ENCODE measurements at places on chromosomes 1 and 21.

DNA sequence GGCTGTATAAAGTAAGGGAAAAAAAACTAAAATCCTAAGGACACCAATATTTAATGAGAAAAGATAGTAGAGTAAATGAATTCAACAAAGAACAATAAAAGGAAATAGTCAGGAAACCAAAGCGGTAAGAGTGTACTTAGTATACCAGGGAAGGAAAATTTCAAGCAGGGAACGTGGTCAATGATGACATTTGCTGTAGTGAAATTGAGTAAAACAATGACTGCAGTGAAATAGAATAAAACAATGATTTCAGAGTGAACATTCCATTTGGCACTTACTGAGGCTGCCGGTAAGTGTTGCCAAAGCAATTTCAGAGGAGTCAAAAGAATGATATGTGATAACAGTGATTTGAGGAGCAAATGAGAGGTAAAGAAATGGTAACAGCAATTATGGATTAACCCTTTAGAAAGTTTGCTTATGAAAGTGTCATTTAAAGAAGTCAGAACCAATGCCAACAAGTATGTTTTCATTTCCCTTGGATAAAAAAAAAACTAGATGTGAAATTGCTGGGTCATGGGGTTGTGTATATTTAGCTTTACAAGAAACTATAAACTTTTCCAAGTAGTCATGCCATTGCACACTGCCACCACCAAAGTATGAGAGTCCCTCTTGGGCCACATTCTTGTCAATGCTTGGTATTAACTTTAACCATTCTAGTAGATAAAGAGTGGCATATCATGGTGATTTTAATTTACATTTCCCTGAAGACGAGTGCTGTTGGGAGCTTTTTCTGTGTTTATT lies 50.5 kb downstream of the VCAM1 start:
- no peak for DNase-seq

GRCh38 chr1:216175714-216176113 lies 247.5 kb downstream of the USH2A start:
- DNase-seq, result no peak

DNA sequence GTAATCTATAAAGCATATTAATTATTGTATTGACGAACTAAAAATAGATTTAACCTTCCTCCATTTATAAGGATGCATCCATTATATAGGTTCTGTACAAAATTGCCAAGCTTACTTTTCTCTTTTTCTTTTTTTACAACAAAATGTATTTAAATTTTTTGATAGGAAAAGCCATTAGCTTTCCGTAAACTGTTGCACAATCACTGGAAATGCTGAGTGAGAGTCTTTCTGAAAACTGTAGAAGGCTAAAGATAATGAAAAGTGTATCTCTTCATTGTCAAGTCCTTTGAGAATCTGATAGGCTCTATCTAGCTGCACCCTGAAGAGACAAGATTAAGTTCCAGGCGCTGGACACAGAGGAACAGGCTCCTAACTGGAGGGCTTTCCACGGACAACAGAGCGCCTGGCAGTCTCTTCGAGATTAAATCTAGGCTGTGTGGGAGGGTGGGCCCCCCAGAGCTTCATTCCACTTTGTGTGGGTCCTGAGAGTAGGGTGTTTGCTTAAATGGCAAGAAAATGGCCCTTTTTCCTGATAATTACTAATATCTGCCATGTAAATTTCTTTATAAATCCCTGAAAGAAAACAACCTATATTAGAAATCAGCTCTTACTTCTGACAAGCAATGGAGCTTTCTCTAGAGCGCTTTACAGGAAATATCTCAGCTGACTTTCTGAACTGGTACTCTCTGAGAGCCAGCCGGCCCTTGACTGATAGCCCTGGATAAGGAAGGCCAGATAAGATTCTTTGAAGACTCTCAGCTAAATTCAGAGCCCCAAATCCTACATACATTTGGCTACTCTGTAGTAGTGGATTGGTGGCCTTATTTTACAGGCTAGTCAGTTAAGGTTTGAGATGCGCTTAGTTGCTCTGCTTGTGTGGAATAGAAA lies 108.3 kb downstream of the FMN2 start:
- no peak for DNase-seq

DNA sequence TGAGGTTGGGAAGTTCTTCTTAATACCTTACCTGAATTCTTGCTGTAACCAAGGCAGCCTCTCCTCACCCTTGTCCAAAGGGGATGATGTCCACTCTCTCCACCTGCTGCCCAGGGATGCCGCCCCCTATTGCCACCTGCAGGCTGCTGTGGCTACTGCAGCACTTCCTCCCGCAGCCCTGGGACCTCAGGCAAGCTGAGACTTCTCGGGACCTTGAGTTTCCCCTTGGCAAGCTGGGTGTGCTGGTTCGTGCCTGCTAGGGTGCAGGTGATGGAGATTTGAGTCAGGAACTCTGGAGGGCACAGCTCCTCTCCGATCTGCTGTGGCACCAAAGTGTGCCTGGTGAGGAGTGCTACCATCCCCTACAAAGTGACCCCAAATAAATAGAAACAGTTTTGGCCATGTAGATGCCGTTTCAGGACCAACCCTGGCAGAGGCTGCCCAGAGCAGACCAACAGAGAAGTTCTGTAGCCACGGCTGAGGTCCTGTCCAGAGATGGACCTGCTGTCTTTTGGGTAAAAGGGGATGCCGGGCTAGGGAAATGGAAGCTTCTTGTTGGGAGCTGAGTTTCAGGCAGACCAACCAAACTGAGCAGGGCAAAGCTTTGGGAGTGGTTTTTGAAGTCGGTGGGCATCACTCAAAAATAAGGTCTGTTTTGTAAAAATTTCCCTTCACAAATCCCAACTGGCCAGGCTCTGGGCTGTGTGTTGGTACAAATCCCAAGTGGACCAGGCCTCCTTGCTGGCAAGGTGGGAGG lies 31.7 kb downstream of the RUNX3 start:
- DNase-seq, result no peak

- no peak for DNase-seq
Observed at GRCh38 chr1:161989108-161989507, 34.6 kb downstream of the OLFML2B start.

DNA sequence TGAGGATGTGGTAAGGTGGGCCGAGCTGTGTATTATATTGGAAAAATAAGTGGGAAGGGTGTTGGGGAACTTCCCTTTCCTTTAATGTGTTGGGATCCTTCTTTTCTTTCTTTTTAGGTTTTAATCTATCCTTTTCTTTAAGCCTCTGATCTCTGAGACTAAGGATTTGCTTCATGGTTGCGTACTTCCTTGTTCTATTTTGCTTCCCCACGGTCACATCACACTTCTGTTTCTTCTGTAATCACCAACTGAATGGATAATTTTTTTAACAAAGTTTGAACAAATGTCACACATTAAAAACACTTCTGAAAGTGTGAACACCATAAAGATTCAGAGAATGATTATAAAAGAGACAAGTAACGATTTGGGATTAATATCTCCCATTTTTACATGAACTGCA lies 17.4 kb downstream of the DMRTA2 start:
- DNase-seq, result no peak

- DNase-seq, result no peak
Observed at GRCh38 chr21:16307256-16307655, 577.5 kb downstream of the USP25 start.

DNA sequence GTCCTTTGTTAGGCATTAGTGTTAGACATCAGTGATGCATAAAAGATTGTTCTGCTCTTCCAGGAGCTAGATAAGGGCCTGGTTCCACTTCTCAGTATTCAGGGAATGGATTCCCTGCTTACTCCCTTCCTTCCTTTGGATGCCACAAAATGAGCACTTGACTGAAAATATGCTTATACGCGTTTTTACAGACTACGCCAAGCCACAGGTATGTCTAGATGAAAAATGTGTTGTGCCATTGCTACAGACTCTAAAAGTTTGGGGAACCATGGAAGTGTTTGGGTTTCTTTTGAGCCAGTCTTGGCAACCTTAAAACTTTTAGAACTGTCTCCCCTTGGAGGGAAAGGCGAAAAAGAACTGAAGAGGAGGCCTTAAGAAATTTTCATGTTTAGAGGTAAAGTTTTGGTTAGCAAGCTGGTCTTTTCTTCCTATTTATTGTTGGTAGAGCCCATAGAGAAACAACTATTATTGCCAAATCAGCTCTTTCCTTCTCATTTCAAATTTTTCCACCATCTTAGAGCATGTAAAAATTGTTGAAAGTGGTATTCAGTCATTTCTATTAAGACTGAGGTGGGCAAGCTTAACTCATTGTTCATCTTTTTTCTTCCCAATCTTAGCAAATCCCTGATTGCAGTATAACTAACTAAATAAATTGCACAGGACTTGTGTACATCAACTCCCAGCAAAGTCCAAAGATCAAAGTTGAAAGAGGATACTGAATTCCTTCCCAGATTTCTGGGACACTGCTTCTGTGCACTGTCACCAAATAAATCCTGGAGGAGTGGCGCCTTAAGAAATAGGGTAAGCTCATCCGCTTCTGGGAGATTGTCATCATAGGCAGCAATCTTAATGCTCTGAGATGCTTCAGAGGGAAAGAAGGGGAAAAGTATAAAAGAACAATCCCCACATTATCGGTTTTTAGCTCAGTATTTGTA lies 18.9 kb downstream of the FGGY start:
- no peak for DNase-seq

GRCh38 chr1:73772941-73773340 lies 425.0 kb downstream of the LRRIQ3 start:
- no peak for DNase-seq

- no peak for DNase-seq
Observed at GRCh38 chr1:151547119-151547899, 7.2 kb downstream of the TUFT1 start.

GRCh38 chr1:99327357-99327756 lies 63.1 kb downstream of the PLPPR4 start:
- DNase-seq, result no peak

DNA sequence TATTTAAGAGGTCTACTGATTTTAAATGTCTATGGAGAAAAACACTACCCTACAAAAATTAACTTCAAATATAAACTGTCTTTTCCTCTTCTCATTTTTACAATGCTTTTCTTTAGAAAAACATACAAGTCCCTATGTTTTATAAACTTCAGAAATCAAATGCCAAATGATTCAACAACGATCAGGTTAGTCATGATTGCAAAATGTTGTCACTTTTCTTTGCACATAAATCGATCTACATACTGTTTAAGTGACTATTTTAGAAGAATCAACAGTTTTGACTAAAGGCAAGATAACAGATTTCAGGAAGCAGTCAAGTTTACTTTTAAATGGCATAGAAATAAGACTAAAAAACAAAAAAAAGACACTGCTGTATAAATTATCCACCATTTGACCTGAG lies 168.7 kb downstream of the GPATCH2 start:
- DNase-seq, result no peak

- no peak for DNase-seq
Observed at GRCh38 chr1:151465026-151465425, 5.7 kb upstream of the POGZ start.

DNA sequence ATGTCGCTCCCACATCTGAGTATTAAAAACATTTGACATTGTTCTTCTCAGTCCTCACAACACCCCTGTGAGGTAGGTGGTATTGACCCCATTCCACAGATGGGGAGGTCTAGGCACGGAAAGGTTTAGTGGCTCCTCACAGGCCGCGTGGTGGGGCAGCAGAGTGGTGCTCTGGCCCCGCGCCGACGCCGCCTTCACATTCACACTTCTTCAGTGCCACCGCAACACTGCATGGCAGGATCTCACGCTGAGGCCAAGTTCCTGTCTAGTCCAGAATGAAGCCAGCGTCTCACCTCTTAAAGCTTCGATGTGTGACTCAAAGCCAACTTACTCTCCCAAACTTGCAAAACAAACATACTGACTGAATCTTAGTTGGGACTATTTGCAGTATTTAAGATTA lies 12.1 kb downstream of the ICMT start:
- no peak for DNase-seq

All from stimulated activated naive B cell treated with anti-CD40 and anti-IgM and Interleukin-4, amounts not matched to agents 10 μg/mL and 1 μg/mL and 100 μg/mL, for 72 hours (primary cell).